ENCODE measurements at places on chromosomes 3 and 15.

- DNase-seq: no peak
These were observed 49.4 kb upstream of the ITGA11 start for GRCh38 chr15:68481321-68481720.

- DNase-seq: no peak
These were observed 241.6 kb upstream of the ZPLD1 start for GRCh38 chr3:102193255-102193654.

- DNase-seq: no peak
These were observed 172.1 kb upstream of the SMAD3 start for GRCh38 chr15:66893294-66893693.

DNA sequence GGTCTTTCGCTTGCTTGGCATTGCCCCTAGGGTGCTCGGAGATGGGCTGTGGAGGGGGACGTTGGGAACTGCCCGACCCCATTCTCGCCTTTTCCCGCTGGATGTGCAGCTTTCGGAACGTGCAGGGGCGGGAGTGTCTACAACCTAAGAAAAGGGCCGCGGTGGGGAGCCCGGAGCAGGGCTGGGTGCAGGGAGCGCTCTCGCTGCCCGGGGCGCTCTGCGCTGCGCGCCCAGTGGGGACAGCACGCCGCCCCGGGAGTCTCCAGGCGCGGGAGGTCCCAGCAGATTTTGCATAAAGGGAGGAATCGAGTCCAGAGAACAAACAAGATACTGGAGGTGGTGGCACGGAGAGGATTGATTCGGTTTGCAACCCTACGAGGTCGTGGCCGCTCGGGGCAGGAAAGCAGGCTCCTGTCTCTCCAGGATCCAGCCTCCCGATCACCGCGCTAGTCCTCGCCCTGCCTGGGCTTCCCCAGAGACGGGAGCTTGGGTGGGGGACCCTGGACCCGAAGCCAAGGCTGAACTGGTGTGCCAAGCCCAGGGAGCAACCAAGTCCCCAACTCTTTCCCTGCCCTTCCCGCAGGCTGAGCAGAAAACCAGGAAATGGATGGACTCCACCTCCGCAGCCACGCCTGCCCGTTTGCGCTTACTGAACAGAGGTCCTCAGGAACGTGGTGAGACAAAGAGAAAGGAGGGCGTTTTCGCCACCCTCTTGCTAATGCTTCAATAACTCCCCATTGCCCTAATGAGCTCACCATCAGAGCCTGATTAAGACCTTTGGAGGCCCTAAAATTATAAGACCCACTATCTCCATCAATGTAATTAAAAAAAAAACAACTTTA lies 59.7 kb downstream of the NOX5 start:
- no peak for DNase-seq

- no peak for DNase-seq
These were observed 815 bp upstream of the GRM2 start for GRCh38 chr3:51706021-51706485.

- DNase-seq: no peak
These were observed 10.3 kb downstream of the LINGO1 start for GRCh38 chr15:77622209-77622933.

- no peak for DNase-seq
These were observed 5.3 kb downstream of the CHST2 start for GRCh38 chr3:143124601-143125520.

- DNase-seq: no peak
These were observed 77.2 kb downstream of the TBC1D2B start for GRCh38 chr15:78000091-78000926.

All from putamen (tissue), 1 donor.